ENCODE measurements at places on chromosomes 11 and 22.

GRCh38 chr11:121575250-121575962 is 122.6 kb upstream of the SORL1-AS1 start:
- DNase-seq, result no peak

DNA sequence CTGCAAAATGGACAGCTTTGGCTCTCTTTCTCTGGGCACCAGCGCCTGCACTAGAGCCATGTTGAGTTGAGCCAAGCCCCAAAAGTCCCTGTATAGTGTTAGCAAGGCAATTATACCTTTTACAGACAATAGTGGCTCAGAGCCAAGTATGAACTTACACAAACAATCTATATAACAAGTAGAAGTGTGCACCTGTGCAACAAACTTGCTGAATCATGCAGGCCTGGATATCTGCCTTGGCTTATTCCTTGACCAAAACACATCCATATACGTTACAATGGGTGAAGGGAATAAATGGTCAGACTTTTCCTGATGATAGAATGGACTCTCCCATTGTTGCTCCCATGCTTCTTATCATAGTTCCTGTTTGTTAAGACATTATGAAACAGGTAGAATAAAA is 3.8 kb upstream of the OR52I2 start:
- no peak for DNase-seq

DNA sequence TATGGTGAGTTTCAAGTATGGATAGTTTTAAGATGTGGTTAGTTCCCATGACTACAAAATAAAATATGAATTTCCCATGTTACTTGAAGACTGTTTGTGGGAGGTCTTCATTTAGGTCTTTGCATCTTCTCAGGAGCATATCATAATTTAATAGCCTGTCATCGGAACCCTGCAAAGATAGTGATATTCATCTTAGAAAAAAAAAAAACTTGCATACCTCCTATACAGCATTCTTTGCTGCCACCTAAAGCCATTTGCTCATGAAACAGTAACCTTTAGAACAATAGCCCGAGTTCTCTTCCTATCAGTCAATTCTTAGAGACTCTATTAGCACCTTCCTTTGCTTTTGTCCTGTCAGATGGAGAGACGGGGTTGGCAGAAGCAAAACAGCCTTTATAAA is 75.3 kb downstream of the ARFGAP2 start:
- no peak for DNase-seq

- no peak for DNase-seq
Measured at GRCh38 chr11:112836256-112836602, 125.0 kb upstream of the NCAM1 start.
